ENCODE measurements at places on chromosomes 2 and 18. TPM values are rescaled to one million over a fixed set of nuclear protein-coding genes. Genes with fewer than 3 reads are reported as not detected.

Gene LGALSL
- 0.22 TPM for polyA plus RNA-seq

DNA sequence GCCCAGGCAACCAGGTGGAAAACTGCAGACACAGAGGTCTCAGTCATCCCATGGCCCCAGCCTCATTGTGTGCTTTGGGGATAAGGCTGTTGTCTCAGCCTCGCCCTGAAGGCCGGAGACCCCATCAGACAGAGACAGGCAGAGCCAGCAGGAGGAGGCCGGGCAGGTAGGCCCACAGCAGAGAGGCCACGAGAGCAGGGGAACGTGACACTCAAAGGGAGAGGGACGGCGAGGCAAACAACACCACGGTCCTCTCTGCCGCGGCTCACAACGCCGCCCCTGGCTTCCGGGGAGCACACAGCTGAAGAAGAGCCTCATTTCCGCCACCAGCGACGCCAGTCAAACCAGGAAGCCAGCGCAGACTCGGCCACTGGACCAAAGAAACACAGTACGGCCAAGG lies 103.3 kb downstream of the ZNF516 start:
- DNase-seq: no peak

GRCh38 chr2:169658877-169659276 lies 35.3 kb downstream of the CFAP210 start:
- DNase-seq: no peak

DNA sequence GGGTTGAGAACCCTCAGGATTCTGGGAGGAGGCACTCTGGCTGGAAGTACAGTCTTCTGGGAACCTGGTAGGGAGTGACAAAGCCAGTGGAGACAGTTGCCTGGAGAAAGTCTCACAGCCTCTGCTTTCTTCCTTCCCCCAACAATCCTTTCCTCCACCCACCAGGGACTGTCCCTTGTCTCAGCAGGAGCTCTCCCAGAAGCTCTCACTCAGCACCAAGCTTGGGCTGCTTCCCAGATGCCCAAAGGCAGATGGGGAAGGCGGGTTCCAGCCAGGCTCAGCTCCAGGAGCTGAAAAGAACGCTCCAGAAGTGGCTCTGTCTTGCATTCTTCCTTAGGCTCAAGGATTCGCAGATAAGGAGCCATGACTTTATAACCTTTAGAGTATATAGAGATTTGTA lies 7.6 kb upstream of the NAGK start:
- no peak for DNase-seq

DNA sequence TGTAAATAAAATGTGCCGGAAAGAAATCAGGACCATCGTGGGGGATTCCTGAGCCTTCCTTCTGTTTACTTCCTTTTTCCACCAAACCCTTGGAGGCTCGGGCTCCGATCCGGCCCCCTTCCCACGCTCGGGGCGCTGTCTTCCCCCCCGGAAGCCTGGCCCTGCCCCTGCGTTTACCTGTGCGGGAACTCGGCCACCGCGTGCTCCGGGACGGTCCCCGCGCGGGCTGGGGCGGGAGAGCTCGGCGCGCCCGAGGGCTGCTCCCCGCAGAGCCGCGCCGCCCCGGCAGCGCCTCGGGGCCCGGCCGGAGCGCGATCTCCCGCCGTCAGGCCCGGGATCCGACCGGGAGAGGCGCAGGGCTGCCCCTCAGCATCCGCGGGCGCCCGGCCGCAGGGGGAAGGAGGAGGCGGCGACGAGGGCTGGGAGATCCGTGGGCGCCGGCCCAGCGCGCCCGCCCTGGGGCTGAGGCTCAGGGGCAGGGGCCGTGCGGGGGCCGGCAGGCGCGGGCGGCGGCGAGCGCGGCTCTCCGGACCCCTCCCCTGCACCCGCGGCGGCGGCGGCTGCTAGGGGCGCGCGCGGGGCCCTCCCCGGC lies 435 bp downstream of the ADCY3 start:
- no peak for DNase-seq

Gene TP53I3
- polyA plus RNA-seq: 24.5 TPM

Gene TDRD15
- not detected for polyA plus RNA-seq

Gene ZNF804A
- 1.8 TPM for polyA plus RNA-seq

DNA sequence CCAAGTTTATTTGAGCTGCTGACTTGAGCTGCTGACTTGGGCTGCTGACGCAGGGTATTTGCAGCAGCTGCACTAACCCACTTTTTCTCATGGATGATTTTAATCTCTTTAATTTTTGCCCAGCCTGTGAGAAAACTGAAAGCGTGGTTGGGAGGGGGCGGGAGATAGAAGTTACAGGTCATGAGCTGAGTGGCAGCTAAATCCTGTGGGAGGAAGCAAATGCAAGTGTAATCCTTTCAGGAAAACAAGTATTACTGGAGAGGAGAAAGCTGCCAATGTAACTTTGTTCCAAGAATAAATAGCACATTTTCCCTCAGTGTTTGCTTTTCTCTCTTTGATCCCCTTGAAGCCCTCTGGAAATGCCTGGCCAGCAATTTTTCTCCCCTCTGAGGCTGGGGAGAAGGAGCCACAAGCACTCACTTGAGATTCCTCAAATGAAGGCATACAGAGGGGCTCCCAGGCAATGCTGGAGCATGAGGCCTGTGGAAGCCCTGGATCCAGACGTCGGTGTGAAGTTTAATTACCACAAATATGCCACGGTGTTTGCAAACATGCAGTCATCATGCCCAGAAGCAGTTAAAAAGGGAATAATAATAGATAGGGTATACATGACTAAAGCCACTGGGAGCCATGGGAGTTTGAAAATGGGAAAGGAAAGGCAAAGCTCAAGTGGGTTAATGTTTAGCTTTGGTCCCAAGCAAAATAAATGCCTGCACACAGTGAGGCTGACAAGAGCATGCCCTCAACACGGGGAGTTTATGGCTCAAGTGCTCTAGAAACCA lies 10.4 kb upstream of the EVA1A start:
- no peak for DNase-seq

GRCh38 chr2:212991120-212991519 lies 160.3 kb downstream of the IKZF2 start:
- no peak for DNase-seq

Gene AMMECR1L
- 3.1 TPM for polyA plus RNA-seq

Gene UBE2F
- polyA plus RNA-seq: 117 TPM

Gene CIB4
- not detected for polyA plus RNA-seq

Gene ORC4
- polyA plus RNA-seq: 34.0 TPM

DNA sequence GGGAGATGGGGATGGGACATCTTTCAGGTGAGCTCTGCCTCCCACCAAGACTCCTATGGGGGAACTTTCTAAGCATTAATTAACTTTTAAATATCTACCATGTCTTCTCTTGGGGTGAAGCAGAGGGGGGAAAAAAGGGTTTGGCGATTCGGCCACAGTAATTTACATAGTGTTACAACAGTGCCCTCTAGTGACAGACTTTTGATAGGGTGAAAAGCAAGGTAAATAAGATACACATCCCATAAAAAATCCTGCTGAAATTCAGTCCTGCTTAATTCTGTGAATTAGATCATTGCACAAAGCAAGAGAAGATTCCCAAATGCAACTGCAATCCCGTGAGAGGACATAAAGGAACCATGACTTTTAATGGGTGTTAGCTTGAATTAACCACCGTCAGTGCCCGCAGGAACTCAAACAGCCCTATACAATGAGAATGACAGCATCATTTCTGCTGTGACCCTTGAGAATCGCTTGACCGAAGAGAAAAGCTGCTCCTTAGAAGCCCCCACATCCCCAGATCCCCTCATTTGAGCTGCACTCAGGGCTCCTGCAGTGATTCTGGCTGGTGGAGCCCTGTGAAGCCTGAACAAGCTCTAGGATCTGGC lies 32.8 kb downstream of the FAM124B start:
- DNase-seq: peak; percentile 32

Gene ENOSF1
- polyA plus RNA-seq: 2.3 TPM

- no peak for DNase-seq
Measured at GRCh38 chr2:77199411-77199810, 322.8 kb downstream of the LRRTM4 start.

DNA sequence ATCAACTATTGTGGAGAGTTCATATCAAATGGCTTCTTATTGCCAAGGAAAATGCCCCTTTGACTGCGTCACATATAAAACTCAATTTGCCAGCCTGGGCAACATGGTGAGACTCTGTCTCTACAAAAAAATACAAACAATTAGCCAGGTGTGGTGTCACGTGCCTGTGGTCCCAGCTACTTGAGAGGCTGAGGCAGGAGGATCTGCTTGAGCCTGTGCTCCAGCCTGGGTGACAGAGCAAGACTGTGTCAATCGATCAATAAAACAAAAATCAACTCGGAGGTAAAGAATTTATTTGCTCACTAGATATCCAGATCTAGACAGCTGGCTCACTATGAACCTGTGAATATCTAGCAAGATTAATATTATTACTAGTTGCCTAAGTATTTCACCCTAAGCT lies 1.7 kb upstream of the ZCCHC2 start:
- DNase-seq: no peak

Gene SALL3
- not detected for polyA plus RNA-seq

GRCh38 chr2:224577541-224577940 lies 7.6 kb downstream of the CUL3 start:
- DNase-seq: no peak

Gene CFC1B
- polyA plus RNA-seq: not detected

Gene MRPL30
- 6.3 TPM for polyA plus RNA-seq

DNA sequence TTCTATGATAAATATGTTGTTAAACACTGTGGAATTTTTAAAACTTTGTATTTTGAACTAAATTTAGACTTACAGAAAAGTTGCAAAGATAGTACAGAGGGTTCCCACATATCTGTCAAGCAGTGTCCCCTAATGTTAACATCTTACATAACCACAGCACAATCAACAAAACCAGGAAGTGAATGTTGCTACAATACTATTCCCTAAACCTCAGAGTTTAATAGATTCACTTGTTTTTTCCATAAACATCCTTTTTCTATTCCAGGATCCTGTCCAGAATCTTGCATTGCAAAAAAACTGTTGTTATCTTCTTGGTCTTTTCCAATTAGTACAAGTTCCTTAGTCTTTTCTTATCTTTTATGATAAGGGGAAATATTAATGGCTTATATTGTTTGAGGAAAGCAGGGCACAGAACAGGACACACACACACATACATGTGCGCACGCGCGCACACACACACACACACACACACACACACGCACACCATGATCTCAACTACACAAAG lies 251.1 kb upstream of the TRIB2 start:
- peak; percentile 47 for DNase-seq

Gene LYPD6
- polyA plus RNA-seq: not detected

- DNase-seq: no peak
Measured at GRCh38 chr2:218858138-218858445, 1.5 kb upstream of the WNT6 start.

- no peak for DNase-seq
Measured at GRCh38 chr2:165238295-165238694, 919 bp upstream of the SCN2A start.

Gene RAPGEF4
- not detected for polyA plus RNA-seq

Gene CRYGC
- not detected for polyA plus RNA-seq

Gene DSC1
- not detected for polyA plus RNA-seq

GRCh38 chr2:191666732-191667131 lies 11.2 kb upstream of the NABP1 start:
- peak; percentile 49 for DNase-seq

Gene GAD1
- polyA plus RNA-seq: not detected

DNA sequence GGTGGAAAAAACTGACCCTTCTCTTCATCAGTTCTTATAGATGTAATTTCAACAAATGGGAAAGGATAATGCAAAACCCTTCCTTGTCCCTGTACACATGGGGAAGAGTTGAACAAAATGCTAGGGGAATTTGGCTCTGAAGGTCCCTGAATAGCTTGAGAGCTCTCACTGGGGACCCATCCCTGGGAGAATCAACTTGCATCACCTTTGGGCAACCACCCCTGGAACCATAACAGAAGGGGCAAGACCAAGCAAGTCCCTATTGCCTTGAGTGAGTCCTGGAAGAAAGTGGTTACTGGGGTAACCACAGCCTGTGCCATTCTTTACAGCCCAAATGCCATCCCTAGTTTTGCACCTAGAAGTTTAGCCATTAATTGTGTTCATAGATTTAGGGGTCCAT lies 52.2 kb upstream of the B3GNT2 start:
- DNase-seq: no peak

Measured in CD14-positive monocyte (primary cell).